GM13976 (cell line): ENCODE measurements at places on chromosomes 11 and 22.
A peak's percentile ranks its signal among the peaks of the same experiment; 100 is the strongest.

GRCh38 chr11:11391169-11391568 is 38.1 kb upstream of the CSNK2A3 start:
- DNase-seq, result no peak

GRCh38 chr22:45578524-45579147 is 76.0 kb downstream of the FBLN1 start:
- DNase-seq, result no peak

DNA sequence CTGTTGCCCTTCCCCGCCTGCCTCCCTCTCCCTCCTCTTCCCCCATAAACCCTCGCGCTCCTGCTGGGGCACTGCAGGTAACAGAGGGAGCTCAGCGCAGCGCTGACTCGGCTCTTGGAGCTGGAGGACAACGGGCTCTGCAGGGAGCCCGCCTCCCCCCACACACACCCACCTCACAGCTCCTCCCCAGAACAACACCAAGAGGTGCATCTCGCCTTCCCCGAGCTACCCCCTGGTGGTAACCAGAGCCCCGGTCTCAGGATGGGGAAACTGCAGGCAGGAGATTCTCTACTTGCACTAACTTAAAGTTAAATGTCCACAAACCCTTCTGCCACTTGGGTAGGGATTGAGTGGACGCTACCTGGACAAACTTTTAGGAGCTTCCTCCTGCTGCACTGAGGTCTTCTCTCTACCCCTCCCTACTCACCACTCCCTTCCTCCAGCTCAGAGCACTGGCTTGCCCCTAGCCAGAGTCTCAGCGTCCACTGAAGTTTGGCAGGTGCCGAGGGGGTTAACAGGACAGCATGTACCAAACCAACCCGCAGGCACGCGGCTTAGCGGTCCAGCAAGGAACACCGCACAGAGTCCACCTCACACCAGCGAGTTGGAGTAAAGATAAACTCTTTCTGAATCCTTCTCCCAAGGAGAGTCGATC is 4.0 kb upstream of the SCN4B start:
- DNase-seq, result no peak

DNA sequence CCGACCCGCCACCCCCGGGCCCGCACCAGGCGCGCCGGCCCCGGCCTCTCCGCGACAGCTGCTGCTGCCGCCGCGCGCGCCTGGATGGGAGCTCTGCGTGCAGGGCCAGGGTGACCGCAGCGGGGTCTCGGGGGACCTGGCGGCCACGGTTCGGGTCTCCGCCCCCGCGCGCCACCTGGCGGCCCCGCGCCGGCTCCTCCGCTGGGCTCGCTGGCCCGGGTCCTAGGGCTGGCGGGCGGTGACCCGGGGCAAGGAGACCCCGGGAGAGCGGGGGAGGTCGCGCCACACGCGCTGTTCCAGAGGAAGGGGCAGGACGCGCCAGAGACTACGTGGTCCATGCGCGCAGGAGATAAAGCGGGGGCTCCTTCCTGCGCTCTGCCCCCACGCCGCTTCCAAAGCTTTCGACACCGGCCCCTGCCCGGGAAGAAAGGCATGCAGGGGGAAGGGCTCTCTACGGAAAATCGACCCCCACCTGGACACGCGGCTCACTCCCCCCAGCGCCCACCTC is 562 bp downstream of the SHANK2 start:
- peak; percentile 64 for DNase-seq

DNA sequence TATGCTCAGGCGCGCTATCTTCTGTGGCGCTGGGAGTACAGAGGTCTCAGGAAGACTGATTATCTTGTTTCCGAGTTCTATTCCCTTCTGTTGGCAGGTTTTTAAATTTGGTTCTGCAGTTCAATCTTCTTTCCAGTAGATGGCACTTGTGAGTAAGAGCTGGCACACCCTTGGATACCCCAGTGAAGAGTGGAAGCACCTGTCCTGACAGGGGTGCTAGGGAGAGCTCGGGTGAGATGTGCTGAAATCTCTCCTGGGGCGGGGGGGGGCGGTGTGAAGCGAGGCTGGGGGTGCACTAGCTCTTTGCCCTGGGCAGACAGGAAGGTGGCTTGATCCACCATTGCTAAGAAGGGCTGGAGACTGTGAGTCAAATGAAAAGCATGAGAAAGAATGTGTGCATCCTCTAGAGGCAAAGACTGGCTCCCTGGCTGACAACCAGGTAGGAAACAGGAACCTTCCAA is 679.9 kb upstream of the CCDC179 start:
- DNase-seq, result peak; percentile 49

- no peak for DNase-seq
Observed at GRCh38 chr22:48112687-48113521, 1350.5 kb downstream of the TBC1D22A start.

- no peak for DNase-seq
Observed at GRCh38 chr11:93020248-93021046, 51.0 kb downstream of the MTNR1B start.

- DNase-seq, result no peak
Observed at GRCh38 chr22:27844256-27844655, 42.7 kb upstream of the MN1 start.

GRCh38 chr22:44206696-44207095 is 26.0 kb downstream of the PARVG start:
- no peak for DNase-seq

DNA sequence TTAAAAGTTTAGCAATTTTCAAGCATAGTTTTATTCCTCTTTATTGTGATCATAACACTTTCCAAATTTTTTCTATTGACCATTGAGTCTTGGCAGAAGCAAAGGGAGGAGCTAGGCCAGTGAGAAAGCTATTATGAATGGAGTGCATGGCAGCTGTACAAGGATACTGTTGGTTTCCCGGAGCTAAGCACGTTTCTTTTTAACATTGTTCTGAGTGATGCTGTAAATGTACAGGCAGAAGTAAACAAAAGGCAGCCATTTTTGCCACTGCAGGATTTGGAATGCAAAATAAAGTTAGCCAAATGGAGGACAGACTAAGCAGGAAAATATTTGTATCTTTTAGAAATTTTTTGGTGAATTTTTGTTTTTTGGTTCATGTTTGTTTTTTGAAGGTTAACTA is 16.2 kb downstream of the CBL start:
- DNase-seq, result no peak

- DNase-seq, result no peak
Observed at GRCh38 chr11:116563028-116563711, 209.6 kb downstream of the BUD13 start.

DNA sequence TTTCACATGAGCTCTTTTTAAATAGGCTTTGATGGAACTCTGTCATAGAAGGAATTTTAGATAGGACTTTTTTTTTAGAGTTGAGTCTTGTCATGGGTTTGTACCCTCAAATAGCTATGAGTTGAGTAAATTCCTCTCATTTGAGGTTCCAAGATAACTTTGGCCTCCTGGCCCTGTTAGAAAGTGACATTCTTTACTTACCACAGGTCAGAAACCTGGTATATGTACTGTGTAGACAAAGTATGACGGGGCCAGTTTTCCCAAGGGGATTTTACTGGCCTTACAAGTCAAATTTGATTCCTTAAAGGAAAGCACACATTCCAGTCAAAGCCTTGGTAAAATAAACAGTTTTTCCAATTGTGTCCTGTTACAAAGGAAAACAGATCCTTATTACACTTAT is 729.3 kb upstream of the LUZP2 start:
- DNase-seq, result no peak

DNA sequence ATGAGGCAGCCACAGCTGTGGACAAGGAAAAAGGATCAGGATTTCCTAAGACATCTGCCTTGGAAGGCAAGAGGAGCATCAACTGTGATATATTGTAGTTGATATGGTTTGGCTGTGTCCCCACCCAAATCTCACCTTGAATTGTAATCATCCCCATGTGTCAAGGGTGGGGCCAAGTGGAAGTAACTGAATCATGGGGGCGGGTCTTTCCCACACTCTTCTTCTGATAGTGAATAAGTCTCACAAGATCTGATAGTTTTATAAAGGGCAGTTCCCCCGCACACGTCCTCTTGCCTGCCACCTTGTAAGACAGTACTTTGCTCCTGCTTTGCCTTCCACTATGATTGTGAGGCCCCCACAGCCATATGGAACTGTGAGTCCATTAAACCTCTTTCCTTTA is 10.2 kb downstream of the RIC8A start:
- DNase-seq, result no peak

GRCh38 chr22:37639070-37639760 is at the start of gene SH3BP1:
Gene SH3BP1 (plus strand): TSS chr22:37639669. CDS start chr22:37639788, 119 bp downstream.
- DNase-seq, result peak; percentile 88

- DNase-seq, result no peak
Observed at GRCh38 chr11:17508791-17509190, 32.1 kb upstream of the ABCC8 start.

GRCh38 chr11:57885298-57886050 is 123.9 kb downstream of the CTNND1 start:
- DNase-seq, result no peak

- DNase-seq, result peak; percentile 42
Observed at GRCh38 chr11:14454861-14455632, 44.6 kb downstream of the COPB1 start.

DNA sequence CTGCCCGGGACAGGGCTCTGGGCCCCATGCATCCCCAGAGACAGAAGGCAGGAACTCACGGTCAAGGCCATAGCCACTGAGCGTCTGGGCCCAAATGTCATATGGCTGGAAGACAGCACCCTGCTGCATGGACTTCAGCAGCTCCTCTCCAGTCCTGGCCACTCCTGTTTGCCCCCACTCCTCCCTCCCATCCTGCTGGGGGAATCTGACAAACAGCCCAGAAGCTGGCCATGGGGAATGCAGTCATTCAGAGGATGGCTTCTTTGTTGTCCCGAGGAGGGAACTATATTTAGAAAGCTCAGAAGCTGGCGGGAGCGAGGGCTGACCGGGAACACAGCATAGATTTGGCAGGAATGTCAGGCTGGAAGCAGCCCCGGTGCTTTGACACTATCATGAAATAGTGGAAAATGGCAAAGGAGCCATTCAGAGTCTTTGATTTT is 35.0 kb downstream of the DKK3 start:
- no peak for DNase-seq

- DNase-seq, result no peak
Observed at GRCh38 chr22:18999008-18999407, 62.9 kb upstream of the PRODH start.

- no peak for DNase-seq
Observed at GRCh38 chr11:114984611-114985163, 306.4 kb downstream of the NXPE2 start.

DNA sequence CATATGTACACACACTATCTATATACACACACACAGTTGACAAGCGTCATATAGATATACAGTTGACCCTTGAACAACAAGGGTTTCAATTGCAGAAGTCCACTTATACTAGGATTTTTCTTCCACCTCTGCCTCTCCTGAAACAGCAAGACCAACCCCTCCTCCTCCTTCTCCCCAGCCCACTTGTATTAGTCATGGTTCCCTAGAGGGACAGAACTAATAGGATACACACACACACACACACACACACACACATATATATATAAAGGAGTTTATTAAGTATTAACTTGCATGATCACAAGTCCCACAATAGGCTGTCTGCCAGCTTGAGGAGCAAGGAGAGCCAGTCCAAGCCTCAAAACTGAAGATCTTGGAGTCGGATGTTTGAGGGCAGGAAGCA is 92.9 kb downstream of the DHCR7 start:
- no peak for DNase-seq

DNA sequence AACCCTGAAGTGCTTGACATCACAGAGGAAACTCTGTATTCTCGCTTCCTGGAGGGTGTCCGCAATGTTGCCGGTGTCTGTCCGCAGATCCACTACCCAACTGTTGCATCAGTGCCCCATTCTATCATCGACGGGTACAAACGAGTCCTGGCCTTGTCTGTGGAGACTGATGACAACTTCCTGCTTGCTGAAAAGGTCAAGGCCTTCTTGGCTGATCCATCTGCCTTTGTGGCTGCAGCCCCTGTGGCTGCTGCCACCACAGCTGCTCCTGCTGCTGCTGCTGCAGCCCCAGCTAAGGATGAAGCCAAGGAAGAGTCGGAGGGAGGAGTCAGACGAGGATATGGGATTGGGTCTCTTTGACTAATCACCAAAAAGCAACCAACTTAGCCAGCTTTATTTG is 42.9 kb upstream of the DAGLA start:
- no peak for DNase-seq

GRCh38 chr11:108838102-108838791 is 173.4 kb downstream of the DDX10 start:
- no peak for DNase-seq

DNA sequence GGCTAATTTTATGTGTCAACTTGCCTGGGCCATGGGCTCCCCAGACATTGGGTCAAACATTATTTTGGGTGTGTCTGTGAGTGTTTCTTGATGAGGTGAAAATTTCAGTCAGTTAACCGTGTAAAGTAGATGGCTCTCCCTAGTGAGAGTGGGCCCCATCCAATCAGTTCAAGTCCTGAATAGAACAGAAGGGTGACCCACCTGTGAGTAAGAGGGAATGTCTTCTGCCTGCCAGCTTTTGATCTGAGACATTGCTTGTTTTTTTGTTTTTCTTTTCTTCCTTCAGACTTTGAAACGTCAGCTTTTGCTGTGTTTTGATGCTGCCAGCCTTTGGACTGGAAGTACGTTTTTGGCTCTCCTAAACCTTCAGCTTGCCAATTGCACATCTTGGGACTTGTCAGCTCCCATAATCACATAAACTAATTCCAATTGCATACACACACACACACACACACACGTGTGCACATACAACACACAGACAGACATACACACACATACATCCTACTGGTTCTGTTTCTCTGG is 300.1 kb downstream of the CNTN5 start:
- no peak for DNase-seq

DNA sequence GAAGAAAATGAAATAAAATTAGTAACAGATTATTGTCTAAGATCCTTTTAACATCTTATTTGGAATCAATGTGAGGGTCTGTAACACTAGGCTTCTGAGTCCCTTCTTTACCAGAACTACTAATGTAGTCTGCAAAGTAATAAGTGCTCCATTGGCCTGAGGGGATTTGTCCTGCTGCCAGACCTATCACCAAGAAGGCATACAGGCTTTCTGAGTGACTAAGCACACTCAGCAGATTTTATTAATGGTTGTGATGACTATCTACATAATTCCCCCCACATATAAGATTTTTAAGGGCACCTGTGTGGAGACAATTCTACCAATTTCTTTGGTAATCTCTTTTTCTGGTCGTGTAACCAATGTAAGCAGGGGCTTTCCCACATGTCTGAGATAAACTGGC is 365.0 kb upstream of the FAT3 start:
- DNase-seq, result no peak

- peak; percentile 44 for DNase-seq
Observed at GRCh38 chr11:95337175-95337957, 106.4 kb upstream of the SESN3 start.

DNA sequence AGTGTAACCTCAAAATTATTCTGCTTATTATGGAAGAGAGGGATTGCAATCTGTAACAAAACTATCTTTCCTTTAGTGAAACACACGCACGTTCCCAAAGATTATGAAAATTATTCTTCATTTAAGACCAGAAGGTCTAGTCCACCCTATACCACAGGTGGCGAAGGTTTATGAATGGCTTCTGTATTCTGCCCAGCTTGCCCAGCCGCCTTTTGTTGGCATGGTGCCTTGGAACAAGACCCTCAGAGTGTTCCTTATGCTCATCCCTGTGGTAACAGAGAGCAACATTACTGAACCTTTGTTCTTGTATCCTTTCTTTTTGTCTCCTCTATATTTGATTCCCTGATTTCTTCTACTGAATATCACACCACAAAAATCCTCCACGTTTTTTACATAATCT is 116.4 kb downstream of the FAR1 start:
- DNase-seq, result no peak

- no peak for DNase-seq
Observed at GRCh38 chr11:8375932-8376331, 112.3 kb upstream of the LMO1 start.
